ELR (cell line): ENCODE measurements at places on chromosomes 4 and X.

DNA sequence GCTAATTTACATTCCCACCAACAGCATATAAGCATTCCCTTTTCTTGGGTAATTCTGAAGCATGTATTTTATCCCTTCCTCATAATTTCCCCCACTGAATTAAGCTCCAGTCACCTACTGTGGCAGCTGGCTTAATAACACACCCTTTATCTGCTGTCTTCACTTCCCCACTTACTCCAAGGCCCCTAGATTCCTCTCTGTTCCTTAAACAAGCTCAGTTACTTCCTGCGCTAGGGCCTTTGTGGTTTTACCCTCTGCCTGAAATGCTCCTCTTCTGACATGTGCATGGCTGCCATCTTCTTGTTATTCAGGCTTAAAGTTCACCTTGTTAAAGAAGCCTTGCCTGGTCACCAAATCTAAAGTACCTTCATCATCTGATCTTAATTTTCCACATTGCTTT, 47.2 kb upstream of the RPS6KA3 start:
- DNase-seq: no peak

- no peak for DNase-seq
Measured at GRCh38 chrX:56800307-56800706, 71.3 kb downstream of the NBDY start.

DNA sequence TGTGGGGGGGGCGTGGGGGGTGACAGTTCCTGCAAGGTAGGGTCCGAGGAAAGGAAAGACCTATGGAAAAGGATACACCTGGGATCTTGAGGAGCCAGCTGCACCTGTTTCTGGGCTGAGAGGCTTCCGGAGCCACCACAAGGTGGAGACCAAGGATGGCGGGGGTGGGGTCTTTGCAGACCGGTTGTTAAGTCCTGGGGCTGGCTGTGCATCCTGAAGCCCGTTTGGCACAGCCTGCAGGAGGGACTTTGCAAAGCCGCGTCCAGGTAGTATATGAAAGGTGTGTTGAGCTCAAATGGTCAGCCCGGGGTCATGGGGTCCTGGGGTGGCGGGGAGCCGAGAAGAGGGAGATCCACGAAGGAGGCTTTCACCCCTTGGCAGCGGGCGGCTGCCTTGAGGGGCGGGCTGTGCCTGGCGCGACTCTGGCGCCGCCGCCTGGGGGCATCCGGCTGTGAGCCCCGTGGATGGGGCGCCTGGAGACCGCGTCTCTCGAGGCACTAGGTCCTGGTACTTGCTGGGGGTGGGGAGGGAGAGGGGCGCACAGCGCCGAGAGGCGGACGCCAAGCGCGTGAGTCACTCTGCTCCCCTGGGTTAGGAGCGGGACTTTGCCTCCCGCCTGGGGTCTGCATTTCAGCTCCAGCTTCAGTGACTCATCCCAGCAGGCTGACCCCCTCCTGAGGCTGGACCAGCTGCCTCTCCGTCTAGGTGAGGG, 58.2 kb upstream of the DYNLT3 start:
- peak; percentile 51 for DNase-seq

DNA sequence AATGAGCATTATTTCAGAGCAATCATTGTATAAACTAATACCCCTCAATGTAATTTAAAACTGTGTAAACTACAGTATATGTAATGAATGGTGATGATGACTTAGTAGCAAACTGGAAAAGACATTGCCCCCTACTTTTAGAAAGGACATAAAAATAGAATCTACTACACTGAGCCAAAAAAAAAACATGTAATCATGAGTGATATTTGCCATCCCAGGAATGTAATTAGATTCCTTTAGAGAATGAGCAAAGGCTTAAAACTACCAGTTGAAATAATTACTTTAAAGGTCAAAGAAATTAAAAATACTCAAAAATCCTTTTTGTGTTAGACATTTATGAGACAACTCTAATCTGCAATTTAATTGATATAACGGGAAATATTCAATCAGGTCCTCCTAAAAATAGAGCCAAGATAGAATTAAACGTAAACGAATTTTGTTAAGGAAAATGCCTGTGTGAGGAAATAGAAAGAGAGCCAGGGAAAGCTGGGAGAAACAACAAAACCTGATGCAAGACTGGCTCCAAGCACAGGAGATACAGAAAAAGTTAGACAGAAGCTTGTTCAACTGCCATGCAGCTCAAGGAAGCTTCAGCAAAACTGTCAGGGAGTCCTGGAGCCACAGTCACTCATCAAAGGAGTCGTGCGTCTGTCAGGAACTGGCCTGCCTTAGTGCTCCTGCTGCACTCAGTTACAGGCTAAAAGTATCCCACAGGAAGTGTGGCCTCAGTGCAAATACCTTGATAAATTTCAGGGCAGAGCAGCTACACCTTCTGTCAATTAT, 655.7 kb upstream of the INTU start:
- DNase-seq: no peak

DNA sequence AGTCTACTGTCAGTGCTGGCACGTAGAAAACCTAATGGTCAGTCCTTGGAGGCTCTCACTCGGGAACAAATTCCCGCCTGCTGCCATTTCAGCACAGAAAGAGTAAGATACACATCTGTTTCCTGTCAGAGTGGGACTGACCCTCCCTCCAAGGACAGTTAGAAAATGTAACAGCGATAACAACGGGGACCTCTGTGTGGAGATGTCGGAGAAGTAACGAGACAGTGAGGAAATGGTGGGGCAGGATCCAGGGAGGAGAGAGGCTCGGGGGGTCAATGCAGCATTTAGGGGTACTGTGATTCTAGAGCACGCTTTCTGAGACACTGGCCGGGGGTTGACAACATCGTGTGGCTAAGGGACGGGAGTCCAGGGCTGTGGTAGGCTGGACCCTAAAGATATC, 36.0 kb upstream of the SORCS2 start:
- no peak for DNase-seq
